ENCODE measurements at places on chromosomes 6 and 20.
A peak's percentile ranks its signal among the peaks of the same experiment; 100 is the strongest.

- no peak for DNase-seq
Measured at GRCh38 chr20:51423290-51423667, 119.2 kb downstream of the NFATC2 start.

DNA sequence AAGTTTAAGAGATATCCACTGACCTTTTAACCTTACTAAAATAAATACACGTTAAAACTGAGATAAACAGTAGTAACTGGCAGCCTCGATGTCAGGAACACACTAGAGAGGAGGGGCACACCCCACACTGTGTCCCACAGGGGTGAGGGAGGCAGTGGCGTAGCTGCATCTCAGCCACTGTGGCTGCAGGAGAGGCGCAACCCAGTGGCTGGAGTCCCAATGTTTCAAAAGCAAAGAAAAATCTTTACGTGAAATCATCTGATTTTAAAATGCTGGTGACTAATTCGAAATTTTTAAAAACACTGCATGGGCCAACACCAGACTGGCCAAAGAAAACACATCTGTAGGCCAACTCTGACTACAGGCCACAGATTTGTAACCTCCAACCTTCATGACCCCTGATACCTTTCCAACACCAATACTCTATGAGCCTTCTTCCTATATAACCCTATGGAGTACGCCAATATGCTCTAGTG is 54.7 kb downstream of the TRAM2 start:
- DNase-seq: peak; percentile 63

GRCh38 chr6:152979116-152979515 is 3.7 kb downstream of the FBXO5 start:
- no peak for DNase-seq

- DNase-seq: peak; percentile 96
Measured at GRCh38 chr6:149316740-149317643, 520 bp upstream of the TAB2 start.

GRCh38 chr6:14841901-14842421 is 403.9 kb upstream of the JARID2 start:
- peak; percentile 97 for DNase-seq

DNA sequence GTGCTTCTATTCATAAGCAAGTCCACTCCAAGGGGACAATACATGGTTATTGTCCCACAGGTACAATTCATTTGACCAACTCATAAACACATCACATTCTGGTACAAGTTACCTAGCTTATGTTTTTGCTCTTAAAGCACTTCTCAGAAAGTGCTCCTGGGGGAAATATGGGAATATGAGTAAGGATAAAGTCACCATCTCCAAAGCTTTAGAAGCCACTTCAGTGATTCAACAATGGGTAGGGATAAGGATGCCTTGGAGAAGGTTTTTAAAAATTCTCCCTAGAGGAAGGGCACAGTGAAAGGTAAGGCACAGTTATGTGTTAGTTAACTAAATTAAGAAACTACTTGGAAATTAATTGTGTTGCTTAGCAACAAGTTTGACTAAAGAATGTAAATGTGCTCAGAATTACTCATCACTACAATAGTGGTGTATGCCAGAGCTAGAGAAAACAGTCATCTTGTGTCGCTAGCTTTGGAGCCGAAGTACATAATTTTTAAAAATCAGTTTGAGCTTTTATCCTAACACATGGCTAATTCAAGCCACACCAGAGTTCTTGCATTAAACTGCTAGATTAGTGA is 39.5 kb upstream of the LAMP5 start:
- peak; percentile 25 for DNase-seq

- DNase-seq: peak; percentile 29
Measured at GRCh38 chr20:14498772-14499171, 161.4 kb upstream of the FLRT3 start.

DNA sequence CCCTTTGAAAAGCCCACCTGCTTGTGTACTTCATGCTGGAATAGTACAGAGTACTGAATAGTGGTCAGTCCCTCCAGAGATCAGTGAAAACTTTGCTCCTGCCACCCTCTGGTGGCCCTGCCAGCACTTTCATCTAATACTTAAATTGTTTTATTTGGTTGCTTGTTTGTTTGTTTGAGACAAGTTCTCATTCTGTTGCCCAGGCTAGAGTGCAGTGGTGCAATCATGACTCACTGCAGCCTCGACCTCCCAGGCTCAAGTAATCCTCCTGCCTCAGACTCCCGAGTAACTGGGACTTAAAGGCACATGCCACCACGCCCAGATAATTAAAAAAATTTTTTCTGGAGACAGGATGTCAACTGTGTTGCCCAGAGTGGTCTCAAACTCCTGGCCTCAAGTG is 9.1 kb downstream of the FAM83D start:
- peak; percentile 7 for DNase-seq

DNA sequence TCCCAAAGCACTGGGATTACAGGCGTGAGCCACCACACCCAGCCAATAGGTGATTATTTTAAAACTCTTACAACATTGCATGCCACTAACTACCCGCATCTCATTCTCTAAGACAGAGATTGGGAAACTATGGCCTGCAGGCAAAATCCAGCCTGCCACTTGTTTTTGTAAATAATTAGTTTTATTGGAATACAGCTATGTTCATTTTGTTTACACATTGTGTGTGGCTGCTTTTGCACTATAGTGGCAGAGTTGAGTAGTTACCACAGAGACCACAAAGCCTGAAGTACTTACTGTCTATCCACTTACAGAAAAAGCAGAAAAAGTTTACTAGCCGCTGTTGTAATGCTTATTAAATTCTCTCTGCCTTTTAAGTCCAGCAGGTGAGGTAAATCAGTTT is 16.4 kb upstream of the PKIG start:
- DNase-seq: no peak

DNA sequence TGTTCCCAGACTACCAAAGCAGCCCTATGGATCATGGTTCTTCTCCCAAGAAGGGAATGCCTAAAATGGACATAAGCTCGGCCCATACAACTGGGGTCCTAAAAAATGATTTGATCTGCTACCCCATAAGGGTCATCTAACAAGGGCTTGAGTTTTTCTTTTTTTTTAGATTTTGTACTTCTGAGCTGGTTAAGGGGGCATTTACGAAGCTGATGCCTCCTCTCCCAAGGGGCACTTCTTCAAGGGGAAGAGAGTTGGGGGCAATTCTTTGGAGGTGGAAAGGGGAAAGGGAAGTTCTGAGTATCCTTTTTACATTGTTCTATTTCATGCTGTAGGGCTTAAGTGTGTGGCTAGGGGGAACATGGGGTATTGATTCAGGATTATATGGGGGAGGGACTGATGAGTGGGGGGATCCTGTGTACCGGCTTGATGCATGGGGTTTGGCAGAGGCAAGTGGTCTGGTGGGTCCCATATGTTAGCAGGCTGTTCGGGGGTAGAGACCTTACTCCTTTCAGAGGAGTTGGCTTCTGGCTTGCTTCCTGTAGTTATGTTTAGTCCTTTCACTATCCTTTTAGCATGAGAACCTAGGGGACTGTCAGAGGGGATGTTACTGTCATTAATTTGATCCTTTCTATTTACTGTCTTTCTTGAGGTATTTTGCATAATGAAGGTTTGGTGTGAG is 8.1 kb upstream of the ZNFX1 start:
- no peak for DNase-seq

- no peak for DNase-seq
Measured at GRCh38 chr20:48718786-48719578, 108.8 kb downstream of the PREX1 start.

DNA sequence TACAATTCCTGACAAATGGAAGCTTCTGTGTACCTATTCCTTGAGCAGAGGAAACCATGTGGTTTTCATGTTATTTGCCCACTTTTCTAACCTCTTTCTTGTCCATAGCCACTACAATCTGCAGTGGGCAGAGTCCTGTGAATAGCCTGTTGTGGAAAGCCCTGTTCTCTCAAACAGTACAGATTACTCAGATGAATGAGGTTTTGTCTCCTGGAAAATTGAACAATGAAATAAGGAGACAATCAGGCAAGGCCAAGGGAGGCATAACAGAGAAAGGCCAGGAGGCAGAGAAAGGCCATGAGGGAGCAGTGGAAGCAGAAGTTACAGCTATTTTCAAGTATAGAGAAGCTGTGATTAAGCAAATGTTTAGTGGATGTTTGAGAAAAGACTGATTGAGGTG is 189.3 kb downstream of the GRIK2 start:
- no peak for DNase-seq

- no peak for DNase-seq
Measured at GRCh38 chr20:45211569-45212474, 5.0 kb downstream of the SEMG1 start.

GRCh38 chr6:100209323-100210136 is 215.5 kb upstream of the MCHR2 start:
- DNase-seq: peak; percentile 33

DNA sequence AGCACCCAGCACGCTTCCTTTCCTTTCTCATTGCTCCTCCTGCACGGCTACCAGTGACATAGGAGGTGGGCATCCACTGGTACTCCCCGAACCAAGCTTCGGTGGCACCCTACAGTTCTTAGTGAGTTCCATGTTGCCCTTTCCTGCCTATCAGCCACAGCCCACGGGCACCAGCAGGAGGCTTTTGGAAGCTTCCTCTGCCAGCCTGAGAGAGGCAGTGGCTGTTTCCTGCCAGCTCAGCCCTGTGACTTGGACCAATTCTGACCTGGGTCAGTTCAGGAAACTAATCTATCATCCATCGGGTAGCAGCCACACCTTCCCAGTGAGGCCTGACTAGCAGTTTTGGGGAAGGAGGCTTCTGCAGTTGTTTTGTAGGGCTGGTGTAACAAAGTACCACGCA is 176.4 kb upstream of the UST start:
- no peak for DNase-seq

DNA sequence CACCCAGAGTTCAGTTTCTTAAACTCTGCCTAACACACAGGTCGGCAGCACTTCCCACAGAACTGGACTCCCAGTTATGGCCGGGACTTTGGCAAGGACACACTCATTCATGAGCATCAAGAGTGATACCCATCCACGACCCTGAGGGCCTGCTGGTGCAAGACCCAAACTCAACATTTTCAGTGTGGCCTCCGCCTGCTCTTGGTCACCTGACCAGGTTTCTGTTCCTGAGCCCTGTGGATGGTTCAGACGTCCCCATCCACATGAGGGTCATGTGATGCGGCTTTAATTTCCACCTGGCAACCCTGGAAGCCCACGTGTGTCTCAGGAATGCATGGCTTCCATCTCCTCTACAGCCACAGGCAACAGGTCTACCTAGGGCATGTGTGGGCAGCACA is 245.3 kb downstream of the DLL1 start:
- DNase-seq: no peak

DNA sequence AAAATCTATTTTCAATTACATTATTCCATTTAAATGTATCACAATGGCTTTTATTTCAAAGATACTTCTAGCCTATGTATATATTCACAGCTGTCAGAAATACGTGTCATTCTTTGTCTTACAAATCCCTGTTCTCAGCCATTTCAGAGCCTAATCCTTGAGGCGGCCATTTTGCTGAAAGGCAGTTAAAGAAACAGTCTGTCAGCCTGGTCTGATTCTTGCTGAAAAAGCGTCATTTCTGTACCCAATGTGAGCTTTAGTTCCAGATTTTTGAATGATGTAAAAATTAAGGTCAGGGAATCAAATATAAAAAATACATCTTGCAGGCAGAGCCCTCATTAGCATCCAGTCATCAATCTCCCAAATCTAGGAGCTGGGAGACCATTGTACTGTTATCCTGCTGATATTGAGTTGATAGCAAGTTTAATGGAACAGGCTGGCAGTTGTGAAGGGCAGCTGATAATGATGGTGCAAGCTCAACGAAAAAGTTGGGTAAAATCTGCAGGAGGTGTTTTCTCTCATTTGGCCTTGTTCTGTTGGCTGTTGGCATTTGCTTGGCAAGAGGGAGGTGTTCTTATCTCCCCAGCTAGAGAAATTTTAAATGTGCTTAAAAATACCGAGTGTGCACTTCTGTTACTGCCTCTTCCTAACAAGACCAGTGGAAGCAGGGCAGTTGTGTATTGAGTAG is 314.8 kb downstream of the SOX4 start:
- no peak for DNase-seq

- DNase-seq: no peak
Measured at GRCh38 chr6:53009511-53009910, 14.4 kb upstream of the GSTA4 start.

Measured in fibroblast of skin of scalp (primary cell).